ENCODE measurements at places on chromosomes 3 and 15. TPM values are rescaled to one million over a fixed set of nuclear protein-coding genes. Genes with fewer than 3 reads are reported as not detected.

The SLC24A5 gene
- not detected for total RNA-seq

The CSPG4 gene
- not detected for total RNA-seq

The SPINK8 gene
- total RNA-seq = not detected

The RBPMS2 gene
- 0.14 TPM for total RNA-seq

The LSM3 gene
- 14.3 TPM for total RNA-seq

The IL5RA gene
- 0.77 TPM for total RNA-seq

- no peak for DNase-seq
- no peak overlapping the region for H3K4me3 ChIP-seq
- no peak overlapping the region for H3K27ac ChIP-seq
- no peaks in the 10 kb centered on the region for H3K27me3 ChIP-seq
- peaks cover 9% of the 10 kb centered on the region for H3K36me3 ChIP-seq
Observed at GRCh38 chr3:41808152-41808551, 153.8 kb downstream of the ULK4 start.

DNA sequence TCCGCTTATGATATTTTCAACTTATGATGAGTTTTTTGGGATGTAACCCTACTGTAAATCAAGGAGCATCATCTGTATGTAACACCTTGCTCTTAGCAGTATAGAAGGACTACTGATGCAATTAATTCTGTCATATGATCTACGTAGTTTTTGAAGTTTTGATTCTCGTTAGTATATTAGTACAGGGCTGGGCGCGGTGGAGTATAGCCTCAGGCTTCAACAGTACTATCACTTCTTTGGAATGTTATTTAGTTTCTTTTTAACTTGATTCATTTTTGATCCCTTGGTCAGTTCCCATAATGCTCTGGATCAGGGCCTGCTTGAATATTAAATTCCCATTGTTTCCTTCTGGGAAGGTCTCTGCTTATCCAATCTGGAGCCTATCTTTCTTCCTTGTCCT lies 23.9 kb upstream of the AP4E1 start:
- no peaks in the 10 kb centered on the region for H3K36me3 ChIP-seq
- no peak for DNase-seq
- peak overlapping the region; percentile 93 for H3K27ac ChIP-seq
- H3K4me1 ChIP-seq = peaks cover 77% of the 10 kb centered on the region
- H3K4me3 ChIP-seq = peak overlapping the region; percentile 83
- H3K27me3 ChIP-seq = no peaks in the 10 kb centered on the region

DNA sequence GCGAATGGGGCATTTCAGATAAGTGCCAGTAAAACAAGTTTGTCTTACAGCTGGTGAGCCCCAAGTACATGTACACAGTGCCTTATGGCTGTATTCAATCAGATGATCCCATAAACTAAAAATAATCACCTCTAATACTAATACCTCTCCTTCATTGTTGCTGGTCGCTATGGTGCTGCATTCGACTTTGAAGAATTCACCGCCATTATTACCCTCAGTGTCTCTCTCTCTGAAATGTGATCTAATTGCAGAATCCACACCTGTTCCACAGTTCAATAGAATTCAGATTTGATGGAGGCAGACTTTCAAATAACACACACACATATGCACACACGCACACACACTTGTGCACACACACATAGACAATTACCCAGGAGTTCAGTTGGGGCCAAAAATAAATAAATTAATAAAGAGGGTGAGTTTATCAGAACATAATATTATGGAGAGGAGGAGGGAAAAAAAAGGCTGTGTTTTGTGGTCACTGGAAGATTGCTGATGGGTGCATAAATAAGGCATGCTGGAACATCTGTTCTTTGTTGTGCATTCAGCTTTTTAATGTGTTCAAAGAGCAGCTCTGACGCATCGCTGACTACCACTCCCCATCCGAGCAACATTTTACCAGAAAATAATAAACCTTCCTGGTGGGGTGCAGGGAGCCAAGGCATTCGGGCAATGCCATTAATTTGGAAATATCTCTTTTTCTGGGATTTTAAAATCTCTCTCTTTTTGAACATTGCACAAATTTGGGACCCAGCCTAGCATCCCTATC lies 235.7 kb downstream of the SATB1 start:
- H3K4me3 ChIP-seq = no peak overlapping the region
- peaks cover 10% of the 10 kb centered on the region for H3K27me3 ChIP-seq
- H3K27ac ChIP-seq = no peak overlapping the region
- H3K4me1 ChIP-seq = no peaks in the 10 kb centered on the region
- no peak for DNase-seq

DNA sequence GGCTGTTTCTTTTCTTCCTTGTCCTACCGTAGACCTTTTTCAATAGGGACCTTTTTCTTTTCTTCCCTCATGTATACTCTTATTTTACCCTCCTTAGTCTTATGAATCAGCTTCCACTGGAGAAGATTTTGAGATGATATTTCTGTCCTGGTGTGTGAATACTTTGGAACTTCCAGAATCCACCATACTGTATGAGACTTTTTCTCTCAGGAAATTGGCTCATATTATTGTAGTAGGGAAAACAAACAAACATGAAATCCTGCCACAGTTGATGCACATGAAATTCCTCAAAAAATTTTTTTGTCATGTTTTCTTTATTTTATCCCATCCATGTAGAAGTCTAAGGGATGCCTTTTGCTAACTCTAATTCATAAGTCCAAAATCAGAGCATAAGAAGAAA lies 289.3 kb upstream of the PLSCR5 start:
- no peak overlapping the region for H3K4me3 ChIP-seq
- H3K27me3 ChIP-seq = no peaks in the 10 kb centered on the region
- H3K27ac ChIP-seq = no peak overlapping the region
- no peak for DNase-seq
- no peaks in the 10 kb centered on the region for H3K4me1 ChIP-seq

DNA sequence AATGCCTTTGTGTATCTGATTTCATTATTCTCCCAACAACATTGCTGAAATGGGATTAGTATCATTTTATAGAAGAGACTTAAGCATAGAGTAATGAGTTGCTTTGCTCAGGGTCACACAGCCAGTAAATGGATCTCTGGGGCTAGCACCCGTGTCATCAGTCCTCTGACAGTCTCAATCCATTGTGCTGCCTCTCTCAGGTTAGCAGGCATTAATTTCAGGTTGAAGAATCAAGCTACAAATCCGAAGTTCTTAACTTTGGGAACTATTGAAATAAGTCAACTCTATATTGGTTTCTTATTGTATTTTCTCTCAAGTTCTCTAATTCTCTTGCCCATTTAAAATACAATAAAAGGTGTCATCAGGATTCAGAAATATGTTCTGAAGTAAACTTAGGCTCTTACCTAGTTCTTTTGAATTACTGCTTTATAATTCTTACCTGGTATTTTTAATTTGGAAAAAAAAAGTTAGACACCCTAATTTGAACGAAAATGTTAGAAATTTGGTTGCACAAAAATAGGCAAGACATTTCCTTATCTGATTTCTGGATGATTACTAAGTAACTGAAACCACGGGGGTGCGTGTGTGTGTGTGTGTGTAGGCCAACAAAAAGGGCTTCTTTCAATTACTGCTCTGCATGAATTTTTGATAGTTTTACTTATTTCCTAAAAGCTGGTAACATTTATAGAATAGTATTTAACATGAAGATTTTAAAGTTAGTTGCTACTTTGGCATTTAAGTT lies 189.8 kb downstream of the MBNL1 start:
- DNase-seq = no peak
- H3K4me3 ChIP-seq = no peak overlapping the region
- peaks cover 30% of the 10 kb centered on the region for H3K4me1 ChIP-seq
- H3K27me3 ChIP-seq = no peaks in the 10 kb centered on the region
- H3K27ac ChIP-seq = peak overlapping the region; percentile 92
- H3K36me3 ChIP-seq = peaks cover 10% of the 10 kb centered on the region

DNA sequence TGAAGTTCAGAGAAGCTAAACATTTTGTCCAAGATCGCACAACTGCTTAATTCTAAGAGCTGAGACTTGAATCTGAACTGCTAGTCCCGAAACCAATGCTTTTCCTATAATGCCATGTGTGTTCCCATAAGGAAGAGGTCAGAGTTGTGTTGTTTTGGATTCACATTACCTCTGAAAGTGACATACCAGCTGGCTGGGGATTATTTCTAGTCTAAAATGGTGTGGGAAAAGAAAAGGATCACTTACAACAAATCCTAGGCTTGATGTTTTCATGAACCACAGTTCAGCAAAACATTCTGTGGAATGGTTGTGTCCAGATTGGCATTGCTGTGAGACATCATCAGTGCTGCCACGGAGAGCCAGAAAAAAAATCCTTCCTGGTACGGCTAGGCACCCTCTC lies 35.0 kb upstream of the LRRC3B start:
- no peaks in the 10 kb centered on the region for H3K36me3 ChIP-seq
- no peaks in the 10 kb centered on the region for H3K27me3 ChIP-seq
- no peak for DNase-seq
- no peak overlapping the region for H3K4me3 ChIP-seq

- H3K4me3 ChIP-seq = peak overlapping the region; percentile 84
- H3K27me3 ChIP-seq = no peaks in the 10 kb centered on the region
- peaks cover 61% of the 10 kb centered on the region for H3K4me1 ChIP-seq
- peak; percentile 36 for DNase-seq
Observed at GRCh38 chr3:4776980-4777581, 202.2 kb upstream of the BHLHE40 start.

DNA sequence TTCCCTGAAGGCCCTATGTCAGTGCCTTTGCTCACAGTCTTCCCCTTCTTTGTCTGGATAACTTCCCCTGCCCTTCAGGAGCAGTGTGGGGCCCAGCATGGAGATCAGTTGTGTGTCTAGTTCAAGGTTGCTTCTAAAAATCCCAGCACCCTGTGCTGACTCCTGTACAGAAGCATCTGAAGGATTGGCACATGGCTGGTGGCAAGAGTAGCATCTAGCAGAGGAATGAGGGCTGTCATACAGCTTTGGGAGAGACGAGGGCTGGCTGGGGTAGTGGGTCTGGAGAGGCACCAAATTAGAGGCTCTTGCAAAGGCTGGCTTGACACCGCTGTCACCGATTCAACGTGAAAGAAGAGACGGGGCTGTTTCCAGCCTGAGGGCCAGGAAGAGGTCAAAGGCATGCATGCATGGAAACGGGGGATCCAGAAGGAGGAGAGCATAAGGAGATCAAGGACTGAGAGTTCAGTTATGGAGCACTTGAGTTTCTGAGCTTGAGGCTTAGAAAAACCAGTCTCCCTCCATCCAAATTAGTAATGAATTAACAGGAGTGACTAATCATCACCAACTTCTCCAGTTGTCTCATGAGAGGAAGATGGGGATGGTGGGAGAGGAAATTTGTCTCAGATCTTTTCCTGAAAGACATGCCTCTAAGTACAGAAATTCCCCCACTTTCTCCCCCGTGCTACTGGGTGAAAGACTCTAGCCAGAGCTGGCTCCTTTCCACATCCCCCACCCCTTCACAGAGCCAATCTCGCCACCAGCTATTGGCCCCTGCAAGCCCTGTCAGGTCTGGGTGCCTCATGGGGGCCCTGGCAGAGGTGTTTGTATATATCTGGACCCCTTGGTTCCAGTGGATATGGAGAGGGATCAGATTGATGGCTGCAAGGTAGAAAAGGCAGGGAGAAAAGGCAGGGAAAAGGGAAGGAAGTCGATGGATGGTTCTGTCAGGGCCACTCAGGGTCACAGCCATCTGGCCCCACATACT lies 45.9 kb downstream of the SLCO2A1 start:
- H3K4me1 ChIP-seq = no peaks in the 10 kb centered on the region
- DNase-seq = no peak
- no peak overlapping the region for H3K27ac ChIP-seq

DNA sequence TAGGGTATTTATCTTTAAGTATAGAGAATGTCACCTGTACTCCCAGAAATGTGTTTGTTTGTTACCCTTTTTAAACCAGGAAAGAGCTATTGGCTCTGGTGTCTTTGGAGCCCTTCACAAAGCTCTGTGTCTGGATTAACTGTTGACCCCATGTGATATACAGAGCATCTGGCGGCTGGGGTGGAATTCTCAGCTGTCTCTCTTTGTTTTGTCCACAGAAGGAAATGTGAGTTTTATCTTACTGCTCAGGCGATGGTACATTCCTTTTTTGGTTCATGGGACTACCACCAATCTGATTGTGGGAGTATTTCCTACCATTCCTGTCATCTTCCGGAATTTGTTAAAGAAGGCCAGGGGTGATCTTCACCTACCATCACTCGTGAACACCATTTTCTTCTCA lies 120.3 kb downstream of the AKAP13 start:
- H3K27me3 ChIP-seq = no peaks in the 10 kb centered on the region
- H3K4me1 ChIP-seq = peaks cover 93% of the 10 kb centered on the region
- no peak for DNase-seq
- H3K36me3 ChIP-seq = no peaks in the 10 kb centered on the region
- peak overlapping the region; percentile 63 for H3K4me3 ChIP-seq

GRCh38 chr3:187025656-187026316 lies 95.5 kb downstream of the ST6GAL1 start:
- peak overlapping the region; percentile 96 for H3K27ac ChIP-seq
- peaks cover 23% of the 10 kb centered on the region for H3K36me3 ChIP-seq
- H3K4me1 ChIP-seq = peaks cover 73% of the 10 kb centered on the region
- H3K4me3 ChIP-seq = peak overlapping the region; percentile 83
- peak; percentile 47 for DNase-seq

DNA sequence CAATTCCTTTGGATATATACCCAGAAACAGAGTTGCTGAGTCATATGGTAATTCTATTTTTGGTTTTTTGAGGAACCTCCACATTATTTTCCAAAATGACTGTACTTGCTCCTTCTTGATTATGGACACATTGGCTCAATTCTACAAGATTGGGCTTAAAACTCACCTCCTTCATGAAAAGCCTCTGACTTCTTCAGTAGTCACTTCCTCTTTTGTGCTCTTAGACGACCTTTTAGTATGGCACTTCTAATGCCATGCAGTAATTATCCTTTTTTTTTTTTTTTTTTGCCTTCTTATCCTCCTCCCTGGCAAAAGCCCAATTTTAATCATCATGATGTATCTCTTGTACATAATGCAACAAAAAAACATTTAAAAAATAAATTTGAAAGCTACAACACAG lies 33.0 kb upstream of the ABHD17C start:
- peaks cover 31% of the 10 kb centered on the region for H3K27me3 ChIP-seq
- H3K27ac ChIP-seq = no peak overlapping the region
- H3K36me3 ChIP-seq = no peaks in the 10 kb centered on the region
- no peak for DNase-seq
- H3K4me1 ChIP-seq = no peaks in the 10 kb centered on the region

DNA sequence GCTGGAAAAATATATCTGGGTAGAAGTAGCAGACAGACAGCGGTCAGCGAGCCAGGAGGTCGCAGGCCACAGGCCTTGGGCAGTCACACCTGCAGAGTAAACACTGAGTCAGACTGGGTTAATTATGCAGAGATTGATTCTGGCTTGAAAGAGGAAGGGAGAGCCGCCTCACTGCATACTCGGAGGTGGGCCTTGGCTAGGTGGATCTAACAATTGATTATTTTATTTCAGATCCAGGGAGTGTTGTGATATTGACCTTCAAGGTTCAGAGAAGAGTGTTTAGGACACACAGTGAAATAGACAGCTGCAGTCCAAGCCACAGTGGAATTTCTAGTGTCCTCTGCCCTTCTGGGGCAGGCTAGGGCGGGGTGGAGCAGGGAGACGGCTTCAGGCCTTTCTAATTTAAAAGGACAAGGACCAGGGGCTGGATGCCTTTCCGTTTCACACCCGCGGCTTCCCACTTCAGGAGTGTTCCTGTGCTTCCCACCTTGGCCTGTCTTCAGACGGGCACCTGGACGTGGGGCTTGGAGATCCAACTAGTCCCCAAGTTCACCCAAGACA lies 237.3 kb downstream of the XXYLT1 start:
- H3K36me3 ChIP-seq = no peaks in the 10 kb centered on the region
- H3K27ac ChIP-seq = no peak overlapping the region
- H3K4me3 ChIP-seq = no peak overlapping the region
- no peaks in the 10 kb centered on the region for H3K4me1 ChIP-seq
